ENCODE measurements at places on chromosomes 12 and 14. TPM values are rescaled to one million over a fixed set of nuclear protein-coding genes. Genes with fewer than 3 reads are reported as not detected.

The DIP2B gene
- total RNA-seq: 29.6 TPM

The PMCH gene
- not detected for total RNA-seq

The AKAP3 gene
- total RNA-seq: 1.2 TPM

The ACAD10 gene
- total RNA-seq: 18.5 TPM

The SERPINA1 gene
- total RNA-seq: 0.87 TPM

The ACSS3 gene
- 0.10 TPM for total RNA-seq

The B3GNT4 gene
- not detected for total RNA-seq

Measured in glomerular endothelial cell (primary cell).